ENCODE measurements at places on chromosomes 3 and 15. TPM values are rescaled to one million over a fixed set of nuclear protein-coding genes. Genes with fewer than 3 reads are reported as not detected.

DNA sequence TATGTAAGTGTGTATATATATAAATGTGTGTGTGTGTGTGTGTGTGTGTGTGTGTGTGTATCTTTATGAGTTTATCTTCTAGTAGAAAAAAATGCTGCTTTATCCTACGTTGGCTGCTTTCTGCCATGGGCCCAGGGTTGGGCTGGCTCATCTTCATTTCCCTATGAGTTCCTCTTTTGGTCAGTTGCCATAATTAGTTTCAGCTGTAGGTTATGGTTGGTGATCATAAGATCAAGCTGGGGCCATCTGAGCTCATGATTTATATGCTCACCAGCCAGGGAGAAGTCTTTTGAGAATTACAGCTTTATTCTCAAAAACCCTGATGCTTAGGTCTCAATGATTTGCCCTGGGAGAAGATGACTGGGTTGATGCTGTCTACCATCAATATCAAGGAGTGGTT is 775.8 kb upstream of the ARPP21 start:
- no peak for DNase-seq

The MUSTN1 gene
- 0.25 TPM for total RNA-seq

GRCh38 chr3:119939077-119939476 is 155.2 kb downstream of the GSK3B start:
- no peak for DNase-seq

DNA sequence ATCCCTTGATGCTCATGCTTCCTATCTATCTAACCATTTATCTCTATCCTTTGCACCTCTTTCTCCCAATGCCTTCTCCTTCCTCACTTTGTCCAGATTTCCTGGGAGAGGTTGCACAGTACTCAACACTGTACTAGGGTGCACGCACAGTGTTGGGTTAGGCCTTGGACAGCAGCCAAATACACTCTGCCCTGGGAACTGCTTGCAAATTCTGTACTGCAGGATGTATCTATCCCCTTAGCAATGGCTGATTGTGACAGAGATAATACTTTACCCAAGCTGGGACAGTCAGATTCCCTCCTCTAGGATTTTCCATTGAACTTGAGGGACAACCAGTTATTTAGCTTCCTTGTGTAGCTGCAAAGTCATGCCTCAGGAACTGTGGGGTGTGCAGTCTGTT is 113.3 kb downstream of the IL20RB start:
- no peak for DNase-seq

The EPHB1 gene
- 3.8 TPM for total RNA-seq

DNA sequence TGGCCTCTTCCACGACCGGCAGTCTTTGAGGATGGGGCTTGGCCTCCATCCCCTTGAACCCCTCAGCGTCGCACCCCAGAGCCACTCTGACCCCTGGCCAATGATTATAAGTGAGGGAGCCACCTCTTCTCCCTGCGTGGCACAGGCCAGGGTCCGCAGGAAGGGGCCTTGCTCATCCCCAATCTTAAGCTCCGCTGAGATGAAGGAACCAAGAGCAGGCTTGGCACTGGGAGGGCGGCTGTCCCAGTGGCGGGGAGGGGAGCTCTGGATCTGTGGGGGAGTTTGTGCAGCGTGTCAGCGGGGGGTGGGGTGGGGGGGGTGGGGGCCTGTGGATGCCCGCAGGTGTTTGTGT is 13.8 kb upstream of the ADPGK start:
- DNase-seq = no peak

DNA sequence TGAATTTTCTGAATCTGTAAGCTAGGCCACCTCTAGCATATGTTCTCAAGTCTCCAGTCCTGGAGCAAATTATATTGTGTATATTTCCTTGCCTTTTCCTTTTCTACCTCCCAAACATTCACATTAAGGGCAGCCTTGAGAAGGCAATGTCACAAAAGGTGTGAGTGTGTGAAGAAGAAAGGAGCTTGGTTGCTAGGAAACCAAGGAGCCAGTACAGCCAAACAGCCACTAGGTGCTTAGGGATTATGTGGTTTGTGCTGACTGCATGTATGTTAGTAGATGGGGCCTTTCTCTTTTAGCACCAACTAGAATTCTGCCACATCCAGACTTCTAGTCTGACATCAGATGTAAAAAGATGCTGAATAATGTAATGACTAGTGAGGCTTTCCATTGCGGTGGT is 118.8 kb upstream of the DAZL start:
- DNase-seq = no peak

DNA sequence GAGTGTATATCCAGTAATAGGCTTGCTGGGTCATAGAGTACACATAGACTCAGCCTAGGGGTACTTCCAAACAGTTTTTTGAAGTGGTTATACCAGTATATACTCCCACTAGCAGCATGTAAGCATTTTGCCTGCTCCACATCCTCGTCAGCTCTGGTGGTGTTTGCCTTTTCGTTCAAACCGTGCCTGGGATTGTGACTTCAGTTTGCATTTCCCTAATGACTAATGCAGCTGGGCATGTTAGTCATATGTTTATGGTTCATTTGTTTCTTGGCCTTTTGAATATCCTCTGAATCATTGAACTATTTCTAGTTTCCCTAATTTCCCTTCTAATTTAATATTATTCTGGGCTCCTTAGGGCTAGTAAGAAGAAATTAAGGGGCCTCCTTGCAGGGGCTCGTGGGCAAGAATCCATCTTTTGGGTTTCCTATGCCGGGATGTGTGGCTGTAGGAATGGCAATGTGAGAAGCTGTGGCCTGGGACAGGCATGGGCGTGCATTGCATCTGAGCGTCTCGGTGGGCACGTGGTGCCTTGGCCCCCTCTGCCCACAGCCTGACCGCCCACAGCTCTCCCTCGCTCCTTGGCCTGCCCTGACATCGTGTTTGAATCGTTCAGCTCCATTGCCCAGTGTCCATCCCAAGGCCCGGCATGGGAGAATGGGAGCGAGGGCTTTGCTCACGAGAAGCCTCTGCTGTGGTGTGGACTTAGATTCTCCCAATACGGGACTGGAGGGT is 26.4 kb downstream of the FAH start:
- peak; percentile 21 for DNase-seq
